SK-N-SH treated with all-trans-retinoic acid at 6 μM for 48 hours (cell line): ENCODE measurements at places on chromosomes 7 and 10.
A peak's percentile ranks its signal among the peaks of the same experiment; 100 is the strongest.

DNA sequence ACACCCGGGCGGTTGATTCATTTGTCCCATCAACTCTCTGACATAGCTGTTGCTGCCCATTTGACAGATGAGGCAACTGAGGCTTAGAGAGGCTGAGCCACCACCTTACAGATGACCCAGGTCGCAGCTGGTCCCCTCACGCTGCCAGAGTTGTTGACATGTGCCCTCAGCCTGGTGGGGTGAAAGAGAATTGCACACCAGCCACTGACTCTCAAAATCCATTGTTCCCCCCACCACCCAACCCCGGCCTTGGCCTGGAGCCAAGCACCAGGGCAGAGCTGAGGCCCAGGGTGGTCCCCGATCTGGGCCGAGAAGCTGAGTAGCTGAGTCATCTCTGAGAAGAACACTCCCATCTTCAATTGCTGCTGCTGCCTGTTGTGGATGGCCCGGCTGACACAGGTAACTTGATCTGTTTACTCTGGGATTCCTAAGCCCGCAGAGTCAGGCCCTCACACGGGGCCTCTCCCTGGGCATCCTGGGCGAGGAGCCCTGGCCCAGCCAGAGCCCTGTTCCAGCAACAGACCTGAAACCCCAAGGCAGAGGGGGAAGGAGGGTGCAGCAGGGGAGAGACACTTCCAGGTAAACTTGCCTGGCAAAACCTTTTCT lies 27.5 kb downstream of the PVRIG start:
- peak; percentile 99 for ATAC-seq

GRCh38 chr10:23469596-23470237 lies 30.8 kb downstream of the OTUD1 start:
- ATAC-seq = no peak

DNA sequence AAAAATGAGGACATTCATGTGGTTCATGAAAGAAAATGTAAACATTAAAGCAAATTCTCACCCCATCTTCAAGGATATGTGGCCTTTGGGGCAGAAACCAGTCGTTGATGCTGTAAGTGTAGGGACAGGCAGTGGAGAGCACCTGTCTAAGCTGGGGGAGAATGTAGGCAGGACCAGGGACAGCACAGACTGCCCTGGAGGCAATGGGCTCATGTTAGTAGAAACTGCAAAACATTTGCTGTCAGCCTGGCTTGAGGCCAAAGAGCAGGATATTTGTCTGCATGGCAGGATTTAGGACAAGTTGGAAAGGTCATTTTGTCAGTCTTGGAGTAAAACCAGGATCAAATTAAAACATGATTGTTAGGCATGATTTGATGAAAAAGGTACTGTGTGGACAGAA lies 211.6 kb upstream of the AGK start:
- no peak for ATAC-seq

DNA sequence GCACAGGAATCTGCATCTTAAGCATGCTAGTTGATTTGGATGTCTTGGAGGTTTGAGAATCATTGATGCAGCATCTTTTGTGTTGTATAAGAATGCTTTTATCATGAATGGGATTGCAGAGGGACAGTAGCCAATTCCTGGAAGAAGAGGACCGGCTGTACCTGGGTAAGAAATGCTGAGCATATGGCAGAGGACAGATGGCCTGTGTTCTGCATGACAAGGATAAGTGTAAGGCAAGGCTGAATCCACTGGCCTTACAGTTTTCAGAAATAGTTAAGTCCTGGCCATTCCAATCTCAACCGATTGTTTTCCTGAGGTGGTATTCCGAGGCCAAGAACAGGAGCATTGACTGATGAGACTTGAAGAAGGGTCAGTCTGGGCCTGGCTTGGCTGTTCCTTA lies 24.4 kb upstream of the KBTBD2 start:
- no peak for ATAC-seq

DNA sequence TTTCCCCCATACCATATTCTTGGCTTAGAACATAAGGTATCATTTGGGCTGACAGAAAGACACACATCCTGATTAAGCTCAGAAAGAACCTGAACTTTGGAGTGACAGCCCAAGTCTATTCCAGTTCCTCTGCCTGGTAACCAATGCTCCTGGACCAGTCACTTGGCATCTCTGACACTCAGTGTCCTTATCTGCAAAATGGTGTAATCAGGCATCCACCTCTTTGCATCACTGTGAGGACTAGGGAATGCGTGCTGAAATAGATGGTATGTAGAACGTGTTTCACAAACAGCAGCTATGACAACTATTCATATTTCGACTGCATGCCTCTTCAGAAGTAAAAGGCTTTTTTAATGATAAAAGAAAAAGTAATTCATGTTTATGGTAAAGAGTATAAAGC lies 26.2 kb upstream of the PIK3AP1 start:
- ATAC-seq = no peak

GRCh38 chr10:26706206-26706605 lies 8.7 kb downstream of the PDSS1 start:
- no peak for ATAC-seq
